AML-193 (cell line): ENCODE measurements at places on chromosomes 13 and 19.
A peak's percentile ranks its signal among the peaks of the same experiment; 100 is the strongest.

DNA sequence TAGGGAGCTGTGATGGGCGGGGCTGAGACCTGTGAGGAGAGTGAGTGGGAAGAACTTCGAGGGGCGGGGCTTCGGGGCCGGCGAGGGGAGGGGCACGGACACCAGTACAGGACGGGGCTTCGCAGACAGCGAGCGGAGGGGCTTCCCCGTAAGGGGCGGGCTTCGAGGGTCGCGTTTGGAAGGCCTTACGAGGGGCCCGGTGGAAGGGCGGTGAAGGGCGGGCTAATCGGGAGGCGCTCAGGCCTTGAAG lies 4.1 kb upstream of the EMP3 start:
- DNase-seq = peak; percentile 89

DNA sequence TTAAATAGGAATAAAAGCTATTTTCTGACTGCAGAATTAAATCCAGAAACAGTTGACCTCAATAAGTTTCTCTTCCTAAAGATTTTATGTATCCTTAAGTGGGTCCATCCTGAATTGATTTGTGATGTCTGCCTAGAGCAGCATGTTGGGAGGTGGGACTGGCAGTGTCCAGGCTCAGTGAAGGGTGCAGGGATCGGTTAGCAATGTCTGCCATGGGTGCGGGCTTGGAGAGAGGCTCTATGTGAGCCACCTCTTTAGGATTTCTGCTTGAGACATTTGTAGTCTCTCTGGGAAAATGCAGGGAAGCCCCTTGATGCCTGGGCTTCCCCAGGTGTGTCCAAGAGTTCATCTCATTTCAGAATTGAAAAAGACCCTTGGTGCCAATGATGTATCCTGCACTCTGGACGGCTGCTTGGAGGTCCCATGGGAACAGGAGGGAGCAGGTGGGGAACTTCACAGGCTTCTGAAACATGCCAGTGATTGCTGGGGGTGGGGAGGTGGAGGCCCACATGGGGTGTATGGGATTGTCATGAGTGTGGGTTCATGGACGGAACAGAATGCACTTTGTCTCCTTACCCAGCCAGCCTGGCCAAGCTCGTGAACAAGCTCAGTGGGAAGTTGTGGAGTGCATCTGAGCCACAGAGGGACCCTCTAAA lies 6.2 kb upstream of the COLGALT1 start:
- DNase-seq = no peak

- no peak for DNase-seq
These were observed 1.7 kb downstream of the TBXA2R start for GRCh38 chr19:3604987-3605343.

- no peak for DNase-seq
These were observed 4.8 kb downstream of the PEAK3 start for GRCh38 chr19:2277138-2277537.

DNA sequence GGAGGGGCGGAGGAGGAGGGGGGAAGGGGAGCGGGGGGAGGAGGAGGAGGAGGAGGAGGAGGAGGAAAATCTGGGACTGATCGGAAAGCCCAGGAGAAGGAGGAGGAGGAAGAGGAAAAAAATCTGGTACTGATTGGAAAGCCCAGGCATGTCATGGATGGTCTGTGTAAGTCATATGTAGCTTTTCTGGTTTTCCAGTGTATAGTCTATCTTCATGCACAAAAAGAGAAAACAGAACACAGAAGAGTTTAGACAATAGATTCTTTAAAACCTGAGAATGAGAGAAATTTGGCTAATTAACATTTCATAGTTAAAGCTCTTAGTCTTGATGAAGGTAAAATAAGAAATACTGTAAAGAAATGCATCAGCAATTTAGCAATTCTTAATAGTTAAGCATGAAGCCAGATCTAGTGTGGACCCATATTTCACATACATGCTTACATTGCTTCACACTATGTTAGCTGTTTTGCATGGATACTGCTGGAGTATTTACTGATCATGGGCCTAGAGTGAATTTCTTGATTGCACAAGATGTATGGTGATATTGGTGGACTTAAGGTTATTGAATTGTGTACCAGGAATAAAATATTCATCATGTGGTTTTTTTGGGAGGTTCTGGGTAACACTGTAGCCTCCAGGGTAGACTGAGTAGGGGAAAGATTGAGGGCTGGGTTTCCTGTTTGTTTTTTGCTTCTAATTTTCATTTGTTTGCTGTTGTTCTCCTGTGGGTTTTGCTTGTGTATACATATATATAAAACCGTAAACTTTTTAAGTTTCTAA lies 41.4 kb downstream of the SUCLA2 start:
- DNase-seq = no peak

DNA sequence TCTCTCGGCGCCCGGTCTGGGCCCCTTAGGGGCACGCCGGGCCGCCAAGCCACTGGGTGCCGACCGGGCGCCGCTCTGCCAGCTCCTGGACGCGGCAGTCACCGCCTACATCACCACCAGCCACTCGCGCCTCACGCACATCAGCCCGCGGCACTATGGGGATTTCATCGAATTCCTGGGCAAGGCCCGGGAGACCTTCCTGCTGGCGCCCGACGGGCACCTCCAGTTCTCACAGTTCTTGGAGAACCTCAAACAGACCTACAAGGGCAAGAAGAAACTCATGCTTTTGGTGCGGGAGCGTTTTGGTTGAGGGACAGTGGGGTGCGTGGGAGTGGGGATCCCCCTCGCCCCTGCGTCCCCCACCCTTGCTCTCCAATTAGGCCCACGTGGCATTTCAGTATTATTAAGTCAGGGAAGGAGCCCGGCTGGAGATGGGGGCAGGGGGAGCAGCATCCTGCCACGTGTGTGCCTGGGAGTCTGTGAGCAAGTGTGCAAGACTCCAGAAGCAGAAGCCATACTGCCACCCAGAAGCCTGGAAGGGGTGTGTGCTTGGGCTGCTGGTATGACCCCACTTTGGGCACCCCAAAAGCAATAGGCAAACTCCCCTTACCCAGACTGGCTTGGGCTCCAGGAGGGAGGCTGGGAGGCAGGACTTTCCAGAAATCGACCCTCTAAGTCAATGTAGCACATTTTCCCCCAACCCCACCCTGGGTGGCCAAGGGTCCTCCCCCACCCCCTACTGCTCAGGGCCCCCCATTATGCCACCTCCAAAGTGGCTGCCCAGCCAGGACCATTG lies 35.7 kb downstream of the ZSWIM4 start:
- DNase-seq = no peak

DNA sequence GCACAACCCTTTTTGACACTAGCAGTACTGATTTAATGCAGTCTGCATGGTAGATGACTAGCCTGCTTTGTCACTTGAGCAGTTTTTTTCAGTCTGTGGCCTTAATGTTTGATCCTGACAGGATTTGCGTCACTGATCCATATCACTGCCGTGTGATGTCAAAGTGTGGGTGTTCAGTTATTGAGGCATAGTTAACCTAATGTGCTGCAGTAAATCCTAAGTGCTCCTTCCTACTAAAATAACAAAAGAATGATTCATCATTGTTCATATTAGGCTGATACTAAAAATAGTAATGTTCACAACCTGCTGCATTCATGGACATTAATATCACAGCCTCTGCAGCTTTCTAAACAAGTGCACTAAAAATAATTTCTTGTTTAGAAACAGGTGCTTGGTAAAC lies 121.9 kb upstream of the MLNR start:
- DNase-seq = no peak

GRCh38 chr13:94795292-94795691 lies 82.9 kb upstream of the SOX21 start:
- DNase-seq = no peak

DNA sequence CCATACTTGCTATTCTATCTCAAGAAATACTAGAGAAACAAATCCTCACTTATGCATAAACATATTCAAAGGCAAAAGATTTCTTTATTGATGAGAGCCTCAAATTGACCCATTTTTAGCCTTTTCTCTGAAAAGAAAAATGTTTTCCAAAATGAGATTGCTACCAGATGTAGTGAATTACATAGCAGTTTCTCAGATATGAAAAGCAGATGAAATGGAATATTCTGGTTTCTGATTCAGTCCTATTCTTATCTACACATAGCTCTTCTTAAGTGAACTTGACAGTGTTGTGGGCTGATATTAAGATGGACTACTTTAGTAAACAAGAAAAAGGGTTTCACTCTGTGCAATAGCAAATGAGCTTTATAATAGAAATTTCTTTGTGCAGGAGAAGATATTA lies 183.5 kb downstream of the DNAJC15 start:
- DNase-seq = no peak

DNA sequence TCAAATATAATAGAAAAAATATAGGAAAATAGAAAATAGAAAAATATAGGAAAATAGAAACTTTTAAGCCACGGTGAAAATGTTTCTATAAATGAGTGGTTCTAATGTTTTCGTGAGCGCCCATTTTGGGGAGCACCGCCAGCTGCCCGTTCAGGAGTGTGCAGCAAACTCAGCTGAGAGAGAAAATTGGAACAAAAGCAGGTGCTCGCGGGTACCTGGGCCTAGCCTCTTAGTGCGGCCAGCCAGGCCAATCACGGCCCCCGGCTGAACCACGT lies 204 bp upstream of the PDX1 start:
- DNase-seq = no peak

DNA sequence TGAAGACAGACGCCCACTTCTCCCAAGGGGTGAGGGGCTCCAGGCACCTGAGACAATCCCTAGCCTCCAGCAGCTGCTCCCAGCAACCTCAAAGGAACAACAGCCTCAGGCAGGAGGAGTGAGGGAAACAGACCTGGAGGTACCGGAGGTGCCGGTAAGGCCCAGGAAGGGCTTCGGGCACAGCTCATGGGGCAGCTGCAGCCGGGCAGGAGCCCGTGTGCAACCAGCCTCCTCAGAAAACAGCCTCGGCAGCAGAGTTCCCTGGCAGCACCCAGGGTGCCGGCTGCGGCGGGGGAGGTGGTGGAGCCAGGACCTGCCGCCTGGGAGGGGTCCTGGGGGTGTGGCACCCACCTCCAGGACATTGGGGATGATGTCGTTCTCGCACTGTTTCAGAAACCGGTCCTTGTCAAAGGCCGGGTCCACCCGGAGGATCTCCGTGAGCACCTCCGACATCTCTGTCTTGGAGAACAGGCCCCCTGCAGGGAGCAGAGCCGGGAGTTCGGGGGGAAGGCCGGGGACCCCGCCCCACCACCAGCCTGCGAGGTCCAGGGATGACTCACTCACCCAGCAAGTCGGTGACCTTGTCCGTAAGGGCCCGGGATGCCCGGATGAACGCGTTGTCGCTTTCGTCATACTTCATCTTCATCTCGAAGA lies 6.5 kb upstream of the CTXN1 start:
- DNase-seq = no peak

DNA sequence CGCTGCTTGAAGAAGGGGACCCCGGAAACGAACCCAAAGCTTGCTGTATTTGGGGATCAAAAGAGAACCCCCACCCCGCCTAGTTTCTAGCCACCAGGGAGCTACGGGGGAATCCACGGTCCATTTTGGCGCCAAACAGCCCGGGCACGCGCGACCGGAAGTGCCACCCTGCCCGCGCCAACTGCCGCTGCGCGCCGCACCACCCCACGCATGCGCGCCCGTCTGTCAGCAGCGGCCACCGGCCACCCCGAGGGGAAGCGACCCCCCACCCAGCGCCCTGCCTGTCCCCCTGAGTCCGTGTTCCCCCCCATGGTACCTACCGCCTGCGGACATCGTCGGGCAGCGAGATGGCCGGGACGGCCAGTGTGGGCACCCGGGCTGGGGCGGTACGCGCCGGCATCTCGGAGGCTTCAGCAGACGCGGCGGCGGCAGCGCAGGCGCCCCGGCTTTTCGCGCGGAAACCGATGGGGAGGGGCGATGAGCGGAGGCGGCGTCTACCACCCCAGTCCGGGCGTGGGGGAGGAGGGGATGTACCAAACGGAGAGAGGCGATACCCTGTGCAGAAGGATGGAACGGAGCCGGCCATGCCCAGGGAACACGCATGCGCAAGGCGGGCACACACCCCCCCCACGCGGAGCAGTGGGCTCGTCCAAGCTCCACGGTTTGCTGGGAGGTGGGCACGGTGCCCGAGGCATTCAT lies at the start of gene DNMT1:
TSS of gene DNMT1 (minus strand) at position 454 of the 699 bp plus-strand sequence. CDS start at position 400, 54 bp downstream.
- DNase-seq = peak; percentile 94

DNA sequence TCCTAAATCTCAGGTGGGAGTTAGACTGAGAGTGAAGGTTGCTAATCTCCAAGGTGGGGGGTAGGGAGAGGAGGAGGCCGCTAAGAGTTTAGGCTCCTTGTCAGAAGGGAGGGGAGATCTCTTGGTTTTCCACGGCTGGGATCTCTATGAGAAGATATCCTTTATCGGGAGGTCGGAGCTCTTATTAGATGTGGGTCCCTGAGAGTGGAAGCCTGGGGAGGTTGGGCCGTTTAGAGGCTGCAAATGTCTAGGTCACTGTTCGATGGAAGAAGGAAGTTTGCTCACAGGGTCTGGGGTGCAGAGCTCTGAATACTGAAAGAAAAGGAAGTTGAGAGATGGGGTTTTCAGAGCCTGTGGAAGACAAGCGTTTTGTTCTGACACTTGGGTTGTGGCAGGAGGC lies 3.8 kb downstream of the MYADM start:
- DNase-seq = peak; percentile 78

- no peak for DNase-seq
These were observed 534 bp upstream of the GEMIN7 start for GRCh38 chr19:45078390-45079062.

DNA sequence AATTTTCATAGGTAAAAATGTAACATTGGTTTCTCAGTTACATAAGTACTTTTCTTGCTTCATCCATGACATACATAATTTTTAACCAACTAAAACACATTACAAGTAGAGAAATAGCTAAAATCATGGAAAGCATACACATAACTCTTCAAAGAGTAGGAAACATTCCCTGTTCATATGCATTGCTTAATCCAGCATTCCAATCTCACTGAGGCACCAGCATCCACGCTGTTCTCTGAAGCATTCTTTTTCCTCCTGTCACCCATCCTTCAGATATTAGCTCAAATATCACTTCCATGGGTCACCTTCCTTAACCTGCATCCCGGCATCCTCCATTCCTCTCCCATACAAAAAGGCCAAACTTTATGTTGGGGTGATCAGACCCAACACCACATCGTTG lies 79.1 kb downstream of the ZNF254 start:
- no peak for DNase-seq

DNA sequence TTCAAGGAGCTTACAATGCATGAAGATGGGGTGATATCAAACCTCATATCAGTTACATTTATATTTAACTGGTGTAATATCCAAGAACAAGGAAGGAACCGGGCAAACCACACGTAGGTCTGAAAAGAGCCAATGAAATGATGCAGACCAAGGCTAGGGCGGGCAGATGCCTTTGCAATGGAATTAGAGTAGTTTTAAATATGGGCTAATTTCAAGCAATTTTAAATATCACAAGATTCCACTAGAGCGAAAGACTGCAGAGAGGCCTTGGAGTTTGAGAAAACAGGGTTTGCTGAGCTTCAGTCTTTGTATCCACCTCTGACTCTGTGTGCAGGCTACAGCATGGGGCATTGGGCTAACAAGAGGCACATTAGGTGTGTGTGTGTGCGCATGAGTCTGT lies 53.9 kb upstream of the ZNF536 start:
- DNase-seq = no peak

DNA sequence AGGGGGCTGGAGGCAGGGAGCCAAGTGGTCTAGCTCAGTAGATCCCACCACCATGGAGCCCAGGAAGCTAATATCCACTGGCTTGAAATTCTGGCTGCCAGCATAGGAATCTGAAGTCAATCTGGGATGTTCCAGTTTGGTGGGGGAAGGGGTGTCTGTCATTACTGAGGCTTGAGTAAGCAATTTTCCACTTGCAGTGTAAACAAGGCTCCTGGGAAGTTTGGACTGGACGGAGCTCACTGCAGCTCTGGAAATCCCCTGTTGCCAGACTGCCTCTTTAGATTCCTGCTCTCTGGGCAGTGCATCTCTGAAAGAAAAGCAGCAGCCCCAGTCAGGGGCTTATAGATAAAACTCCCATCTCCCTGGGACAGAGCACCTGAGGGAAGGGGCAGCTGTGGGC lies 349.2 kb upstream of the KLHL1 start:
- no peak for DNase-seq

GRCh38 chr13:36084131-36084530 lies 47.1 kb downstream of the DCLK1 start:
- DNase-seq = no peak
